ENCODE measurements at places on chromosomes 13 and 19.
A peak's percentile ranks its signal among the peaks of the same experiment; 100 is the strongest.

- DNase-seq: no peak
These were observed 512 bp upstream of the REX1BD start for GRCh38 chr19:18587962-18588610.

GRCh38 chr13:112097770-112098169, 30.8 kb downstream of the SOX1 start:
- DNase-seq: no peak

GRCh38 chr13:36341718-36342117, 4.5 kb downstream of the SPART start:
- no peak for DNase-seq

DNA sequence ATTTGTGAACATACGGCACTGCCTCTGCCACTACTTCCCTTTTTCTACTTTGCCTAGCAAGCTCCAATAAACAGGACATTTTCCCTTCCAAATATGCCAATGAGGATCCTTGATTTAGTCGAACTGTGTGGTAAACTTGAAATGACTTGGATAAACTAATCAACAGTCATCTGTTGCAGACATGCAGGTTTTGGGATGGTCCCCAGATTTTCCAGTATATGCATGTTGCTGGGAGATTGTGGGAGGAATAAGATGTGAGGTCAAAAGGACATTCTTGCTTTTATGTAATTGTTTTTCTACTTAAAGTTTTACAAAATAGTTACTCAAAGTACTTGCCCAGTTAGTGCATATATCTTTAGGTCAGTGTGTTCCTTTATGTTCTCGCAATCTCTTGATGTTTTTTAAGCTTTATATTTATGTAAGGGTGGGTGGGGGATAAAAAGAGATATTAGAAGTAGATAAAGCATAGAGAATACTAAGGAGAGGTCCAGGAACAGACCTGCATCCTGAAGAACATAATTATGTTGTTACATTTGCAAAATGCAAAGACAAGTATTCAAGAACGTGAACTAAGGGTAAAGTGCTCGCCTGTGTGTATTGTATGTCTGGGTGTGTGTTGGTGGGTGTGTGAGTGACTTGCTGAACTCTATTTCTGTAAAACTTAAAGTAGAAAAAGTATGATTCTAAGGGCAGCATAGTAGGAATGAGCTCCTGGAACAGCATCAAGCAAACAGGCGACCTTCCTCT, 88.4 kb upstream of the OXGR1 start:
- no peak for DNase-seq

DNA sequence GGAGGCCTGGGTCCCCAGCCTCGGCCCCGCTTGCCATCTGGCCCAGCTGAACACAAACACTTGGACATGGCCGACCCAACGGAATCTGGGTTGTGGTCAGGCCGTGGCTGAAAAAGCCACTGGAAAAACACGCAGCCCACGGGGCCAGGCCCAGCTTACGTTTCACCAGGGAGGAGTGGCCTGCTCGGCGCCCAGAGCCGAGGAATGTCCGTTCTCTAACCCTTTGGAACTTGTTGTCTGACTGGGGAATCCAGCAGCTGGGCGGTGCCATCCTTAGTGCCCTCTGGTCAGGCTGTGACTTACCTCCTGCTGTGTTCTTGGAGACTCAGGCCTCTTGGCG, 13.8 kb downstream of the CILP2 start:
- DNase-seq: no peak

GRCh38 chr13:99980824-99981734, 505 bp upstream of the ZIC2 start:
- no peak for DNase-seq

DNA sequence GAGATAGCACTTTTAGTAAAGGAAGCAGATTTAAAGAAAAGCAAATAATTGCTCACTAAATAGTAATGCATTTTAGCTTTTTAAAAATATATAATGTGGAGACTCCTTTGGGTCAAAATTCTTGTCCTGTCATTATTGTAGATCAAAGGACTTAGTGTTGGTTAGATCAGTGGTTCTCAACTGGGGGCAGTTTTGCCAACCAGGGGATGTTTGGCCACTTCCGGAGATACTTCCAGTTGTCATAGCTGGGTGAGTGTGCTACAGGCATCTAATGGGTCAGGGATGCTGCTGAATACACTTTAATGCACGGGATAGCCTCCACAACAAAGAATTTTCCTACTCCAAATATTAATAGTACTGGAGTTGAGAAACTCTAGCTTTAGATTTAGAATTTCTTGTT, 126.8 kb downstream of the LMO7 start:
- no peak for DNase-seq

DNA sequence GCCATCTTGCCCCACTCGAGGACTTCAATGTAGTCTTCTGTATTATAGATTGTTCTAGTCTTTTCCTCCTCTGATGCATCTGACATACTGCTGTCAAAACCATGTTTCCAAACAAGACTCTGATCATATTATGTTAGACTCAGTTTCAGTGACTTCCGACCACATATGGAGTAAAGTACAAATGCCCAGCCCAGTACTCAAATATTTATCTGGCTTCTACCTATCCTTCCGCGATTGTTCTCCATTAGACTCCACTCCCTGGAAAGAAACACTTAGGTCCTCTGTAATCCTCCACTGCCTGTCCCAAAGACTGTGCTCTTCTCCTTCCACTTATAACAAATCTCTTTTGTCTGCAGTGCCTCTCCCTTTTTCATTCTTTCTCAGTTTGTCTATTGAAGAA, 439.5 kb downstream of the EFNB2 start:
- DNase-seq: no peak

DNA sequence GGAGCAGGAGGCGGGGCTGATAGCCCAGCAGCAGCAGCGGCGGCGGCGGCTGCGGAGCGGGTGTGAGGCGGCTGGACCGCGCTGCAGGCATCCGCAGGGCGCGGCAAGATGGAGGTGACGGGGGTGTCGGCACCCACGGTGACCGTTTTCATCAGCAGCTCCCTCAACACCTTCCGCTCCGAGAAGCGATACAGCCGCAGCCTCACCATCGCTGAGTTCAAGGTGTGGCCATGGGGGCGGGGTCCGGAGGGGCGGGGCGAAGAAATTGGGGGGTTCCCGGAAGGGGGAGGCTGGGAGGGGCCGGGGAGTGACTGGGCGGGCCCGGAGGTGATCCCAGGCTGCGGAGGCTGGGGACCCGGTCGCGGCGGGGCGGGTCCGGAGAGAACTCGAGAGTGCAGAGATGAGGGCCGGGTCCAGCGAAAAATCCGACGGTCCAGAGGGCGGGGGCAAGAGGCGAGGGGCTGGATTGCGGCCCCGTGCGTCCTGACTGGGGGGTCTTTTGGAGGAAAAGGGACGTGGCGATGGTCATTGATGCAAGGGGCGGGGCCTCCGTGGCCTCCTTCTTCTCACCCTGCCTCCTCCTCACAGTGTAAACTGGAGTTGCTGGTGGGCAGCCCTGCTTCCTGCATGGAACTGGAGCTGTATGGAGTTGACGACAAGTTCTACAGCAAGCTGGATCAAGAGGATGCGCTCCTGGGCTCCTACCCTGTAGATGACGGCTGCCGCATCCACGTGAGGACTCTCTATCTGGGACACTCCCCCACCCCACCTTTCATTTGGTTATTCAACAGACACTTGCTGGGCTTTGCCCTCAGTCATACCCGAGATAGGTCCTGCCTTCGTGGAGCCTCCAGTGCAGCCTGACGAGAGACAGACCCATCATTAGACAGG, at the start of gene TBCB:
Gene TBCB, plus strand, starts transcription at position 16 of the 891 bp plus-strand sequence. Its CDS starts 93 bp downstream, at position 109.
- peak; percentile 82 for DNase-seq

- peak; percentile 11 for DNase-seq
These were observed 55.6 kb upstream of the ALOX5AP start for GRCh38 chr13:30679483-30680330.

DNA sequence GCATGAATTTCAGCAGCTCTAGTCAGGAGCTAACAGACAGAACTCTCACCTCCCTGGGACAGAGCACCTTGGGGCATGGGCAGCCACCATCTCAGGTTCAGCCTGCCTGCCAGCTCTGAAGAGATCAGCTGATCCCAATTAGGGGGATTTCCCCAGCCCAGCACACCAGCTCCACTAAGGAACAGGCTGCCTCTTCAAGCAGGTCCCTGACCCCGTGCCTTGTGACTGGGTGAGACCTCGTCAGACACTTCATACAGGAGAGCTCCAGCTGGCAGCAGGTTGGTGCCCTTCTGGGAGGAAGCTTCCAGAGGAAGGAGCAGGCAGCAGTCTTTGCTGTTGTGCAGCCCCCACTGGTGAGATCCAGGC, 84.5 kb upstream of the UFM1 start:
- DNase-seq: no peak

DNA sequence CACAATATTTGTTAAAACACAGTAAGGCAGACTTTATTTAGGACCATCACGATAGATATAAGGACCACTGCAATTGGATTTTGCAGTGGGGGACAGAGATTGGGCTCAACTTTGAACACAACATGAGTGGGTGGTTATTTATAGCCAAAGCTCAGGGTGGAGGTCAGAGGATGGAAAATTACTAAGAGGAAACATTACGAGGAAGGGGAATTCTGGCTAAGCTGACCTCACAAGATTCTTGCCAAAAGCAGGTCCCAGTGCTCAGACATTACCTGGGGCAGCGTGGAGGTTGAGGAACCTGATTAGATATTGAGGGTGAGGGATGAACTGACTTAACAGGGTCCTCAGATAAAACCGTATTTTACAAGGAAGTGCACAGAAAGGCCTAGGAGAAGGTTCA, 88.9 kb upstream of the NBEA start:
- no peak for DNase-seq
